Muscle of leg (tissue), 16 donors: ENCODE measurements at places on chromosomes 16 and 17. TPM values are rescaled to one million over a fixed set of nuclear protein-coding genes. Genes with fewer than 3 reads are reported as not detected.
A peak's percentile ranks its signal among the peaks of the same experiment; 100 is the strongest.

DNA sequence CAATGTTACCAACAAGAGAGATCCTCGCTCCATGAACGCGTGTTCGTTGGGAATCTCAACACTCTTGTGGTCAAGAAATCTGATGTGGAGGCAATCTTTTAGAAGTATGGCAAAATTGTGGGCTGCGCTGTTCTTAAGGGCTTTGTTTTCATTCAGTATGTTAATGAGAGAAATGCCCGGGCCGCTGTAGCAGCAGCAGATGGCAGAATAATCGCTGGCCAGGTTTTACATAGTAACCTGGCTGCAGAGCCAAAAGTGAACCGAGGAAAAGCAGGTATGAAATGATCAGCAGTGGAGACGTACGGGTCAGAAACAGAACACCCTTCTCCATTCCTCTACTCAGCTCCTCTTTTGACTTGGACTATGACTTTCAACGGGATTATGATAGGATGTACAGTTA lies 13.3 kb downstream of the SOCS1 start:
- DNase-seq: no peak

- no peak for DNase-seq
Observed at GRCh38 chr17:61594294-61594825, 3.3 kb upstream of the NACA2 start.

DNA sequence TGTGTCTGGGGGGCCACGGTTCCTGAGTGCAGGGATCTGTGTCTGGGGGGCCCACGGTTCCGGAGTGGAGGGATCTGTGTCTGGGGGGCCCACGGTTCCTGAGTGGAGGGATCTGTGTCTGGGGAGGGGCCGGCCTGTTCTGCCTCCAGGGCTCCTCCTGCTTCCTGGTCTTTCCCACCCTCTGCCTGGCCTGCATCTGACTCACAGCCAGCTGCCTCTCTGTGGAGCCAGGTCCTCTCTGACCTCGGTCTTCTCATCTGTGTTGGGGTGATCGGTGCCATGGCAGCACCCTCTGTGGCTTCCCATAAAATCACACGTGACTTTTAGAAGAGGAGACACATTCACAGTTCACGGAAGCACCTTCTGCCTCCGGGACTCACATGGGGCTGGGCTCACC lies 50.3 kb downstream of the ZFPM1 start:
- DNase-seq: no peak

GRCh38 chr17:79065105-79065670 lies 9.4 kb upstream of the ENGASE start:
- no peak for DNase-seq

- DNase-seq: no peak
Observed at GRCh38 chr16:89911375-89911774, 7.3 kb upstream of the MC1R start.

- peak; percentile 17 for DNase-seq
Observed at GRCh38 chr16:81324808-81325207, 10.0 kb downstream of the GAN start.

DNA sequence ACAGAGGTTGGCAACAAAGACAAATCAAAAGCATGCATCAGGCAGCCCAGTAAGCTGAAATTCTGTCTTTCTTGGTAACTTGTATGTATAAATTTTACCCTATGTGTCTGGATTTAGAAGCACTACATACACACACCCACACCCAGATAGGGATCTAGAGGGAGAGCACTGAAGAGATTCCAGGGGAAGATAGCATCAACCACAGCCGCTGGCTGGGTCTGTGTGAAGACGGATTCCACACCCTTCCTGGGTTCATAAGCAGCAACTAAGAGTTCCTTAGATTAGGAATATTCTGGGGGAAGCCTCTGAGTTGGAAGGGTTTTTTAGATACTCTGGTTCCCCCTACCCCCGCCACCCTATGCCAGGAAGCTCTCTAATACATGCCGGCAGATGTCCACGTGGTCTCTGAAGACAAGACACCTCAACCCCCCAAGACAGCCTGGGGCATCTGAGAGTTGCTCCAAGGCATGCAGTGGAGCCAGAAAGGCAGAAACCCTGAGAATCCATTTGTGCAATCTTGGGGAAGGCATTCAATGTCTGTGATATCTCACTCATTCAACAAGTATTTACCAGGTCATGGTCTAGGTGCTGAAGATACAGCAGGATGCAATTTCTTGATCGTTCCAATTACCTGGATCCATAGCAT lies 86.4 kb downstream of the NOG start:
- DNase-seq: no peak

- no peak for DNase-seq
Observed at GRCh38 chr16:70751593-70751992, 49.4 kb downstream of the VAC14 start.

DNA sequence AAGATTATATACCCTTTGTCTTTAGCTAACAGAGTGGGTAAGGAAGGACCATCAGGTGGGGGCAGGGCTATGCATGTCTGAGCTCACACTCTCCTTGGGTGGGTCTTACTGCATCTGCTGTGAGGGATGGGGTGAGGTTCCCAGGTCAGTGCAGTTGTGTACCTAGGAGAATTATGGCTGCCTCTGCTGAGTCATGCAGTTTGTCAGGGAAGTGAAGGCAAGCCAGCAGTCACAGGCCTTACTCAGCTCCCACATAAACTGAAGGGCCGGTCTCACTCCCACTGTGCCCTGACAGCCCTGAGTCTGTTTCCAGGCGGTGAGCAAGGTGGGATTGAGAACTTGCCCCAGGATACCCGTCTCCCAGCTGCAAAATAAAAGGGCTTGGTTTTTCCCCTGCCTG lies 328.6 kb downstream of the MAP2K6 start:
- DNase-seq: no peak

- peak; percentile 85 for DNase-seq
Observed at GRCh38 chr16:50282010-50282538, 15.7 kb downstream of the ADCY7 start.

- DNase-seq: peak; percentile 77
Observed at GRCh38 chr17:13297183-13297582, 279.4 kb upstream of the ELAC2 start.

GRCh38 chr17:43907998-43908721 lies 824 bp upstream of the MPP2 start:
- peak; percentile 94 for DNase-seq

DNA sequence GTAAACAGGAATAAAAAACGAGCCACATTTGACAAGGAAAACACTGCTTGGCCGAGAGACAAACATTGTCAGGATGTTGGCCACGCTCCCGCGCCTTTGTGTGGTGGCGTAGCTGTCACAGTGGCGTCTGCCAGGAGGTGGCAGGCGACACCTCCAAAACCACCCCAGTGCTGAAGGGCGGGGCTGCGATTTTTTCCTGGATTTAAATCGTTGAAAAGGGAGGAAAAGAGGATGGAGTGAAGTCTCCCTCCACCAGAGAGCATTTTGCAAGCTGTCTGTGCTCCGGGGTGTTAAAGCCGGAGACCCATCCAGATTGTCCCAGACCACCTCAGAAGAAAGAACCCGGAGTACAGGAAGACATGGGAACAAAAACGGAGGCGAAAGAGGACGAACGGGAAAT lies 12.7 kb downstream of the MRM3 start:
- peak; percentile 95 for DNase-seq

DNA sequence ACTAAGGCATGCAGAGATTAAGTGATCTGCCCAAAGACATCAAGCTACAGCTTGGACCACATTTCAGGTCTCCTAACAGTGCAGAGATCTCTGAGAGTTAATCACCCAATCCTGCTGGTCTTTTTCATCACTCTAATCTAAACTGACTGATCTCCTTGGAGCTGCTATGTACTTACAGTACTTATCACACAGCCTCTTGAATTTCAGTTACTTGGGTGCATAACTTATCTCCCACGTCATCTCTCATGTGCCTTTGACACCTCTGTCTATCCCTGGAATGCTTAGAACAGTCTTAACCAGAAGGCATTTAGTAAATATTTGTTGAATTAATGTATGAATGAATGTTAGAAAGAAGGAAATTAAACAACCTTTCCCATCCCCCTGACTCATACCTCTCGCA lies 139.0 kb downstream of the SNX11 start:
- no peak for DNase-seq

DNA sequence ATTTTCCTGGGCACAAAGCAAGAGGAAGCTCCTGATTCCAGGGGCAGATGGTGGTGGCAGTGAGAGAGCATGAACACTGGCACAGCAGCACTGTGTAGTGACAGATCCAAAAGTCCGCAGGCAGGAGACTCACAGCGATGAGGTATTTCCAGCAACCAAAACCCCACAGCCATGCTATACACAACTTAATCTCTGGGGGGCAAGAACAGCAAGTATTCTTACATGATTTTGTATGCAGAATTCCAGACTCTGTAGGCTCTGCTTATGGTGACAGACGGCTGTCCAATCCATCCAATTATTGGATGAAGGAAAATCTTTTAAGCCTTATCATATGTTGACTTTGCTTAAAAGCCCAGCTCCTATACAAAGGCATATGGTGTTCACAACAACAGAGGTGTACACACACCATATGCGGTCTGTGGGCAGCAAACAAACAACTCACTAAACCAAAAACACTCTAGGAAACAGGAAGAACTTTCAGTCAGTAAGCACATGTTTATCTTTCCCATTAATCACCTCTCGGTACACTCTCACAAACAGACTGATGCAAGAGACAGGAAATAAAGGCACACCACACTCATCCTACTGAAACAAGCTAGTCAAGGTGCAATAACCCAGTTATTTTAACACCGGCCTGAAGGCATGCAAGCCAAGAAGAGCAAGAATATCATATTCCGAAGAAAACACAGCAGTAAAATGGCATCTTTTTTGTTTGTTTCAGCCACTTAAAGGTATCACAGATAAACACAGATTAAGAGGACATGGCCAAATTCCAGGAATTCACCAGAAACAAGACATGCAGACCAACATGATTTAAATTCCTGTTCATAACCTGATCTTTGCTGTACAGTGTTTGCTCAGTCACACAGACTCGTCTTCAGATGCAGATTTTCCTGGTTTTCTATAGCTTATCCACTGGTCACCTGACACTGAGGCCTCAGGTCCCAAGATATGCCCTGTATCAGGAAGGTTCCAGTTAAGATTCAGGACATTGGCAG lies 47.8 kb downstream of the ERN1 start:
- DNase-seq: no peak

DNA sequence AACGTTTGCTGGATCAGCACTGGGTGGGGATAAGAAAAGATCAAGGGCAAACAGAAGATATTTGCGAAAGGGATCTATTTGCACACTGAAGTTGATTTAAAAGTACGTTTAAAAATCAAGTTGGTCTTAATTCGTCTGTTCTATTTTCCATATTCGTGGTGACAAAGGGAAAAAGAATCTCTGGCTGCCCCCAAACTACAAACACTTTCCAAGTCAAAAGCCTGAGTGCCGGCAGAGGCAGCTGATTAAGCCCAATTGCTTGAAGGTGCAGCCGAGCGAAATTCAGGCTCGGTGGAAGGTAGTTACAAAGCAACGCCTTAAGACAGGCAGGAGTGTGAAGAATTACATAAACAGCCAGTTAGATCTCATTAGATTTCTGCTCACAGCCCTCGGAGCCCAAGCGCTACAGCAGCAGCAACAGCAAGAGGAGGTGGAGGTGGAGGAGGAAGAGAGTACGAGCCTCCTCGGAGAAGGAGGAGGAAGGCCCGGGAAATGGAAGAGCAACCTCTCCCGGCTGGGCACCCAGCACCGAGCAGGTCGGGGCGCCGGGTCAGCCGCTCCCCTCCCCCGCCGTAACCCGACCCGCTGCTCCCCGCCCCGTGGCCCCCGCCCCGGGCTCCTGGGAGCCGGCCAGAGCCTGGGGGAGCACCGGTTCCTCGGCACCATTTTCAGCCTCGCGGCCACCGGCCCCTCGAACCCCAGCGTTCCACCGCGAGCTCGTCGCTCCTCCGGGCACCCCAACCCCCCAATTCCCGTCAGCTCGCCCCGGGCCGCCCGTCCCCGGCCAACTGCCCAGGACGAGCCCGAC lies 890 bp downstream of the TOB1 start:
- DNase-seq: peak; percentile 72

DNA sequence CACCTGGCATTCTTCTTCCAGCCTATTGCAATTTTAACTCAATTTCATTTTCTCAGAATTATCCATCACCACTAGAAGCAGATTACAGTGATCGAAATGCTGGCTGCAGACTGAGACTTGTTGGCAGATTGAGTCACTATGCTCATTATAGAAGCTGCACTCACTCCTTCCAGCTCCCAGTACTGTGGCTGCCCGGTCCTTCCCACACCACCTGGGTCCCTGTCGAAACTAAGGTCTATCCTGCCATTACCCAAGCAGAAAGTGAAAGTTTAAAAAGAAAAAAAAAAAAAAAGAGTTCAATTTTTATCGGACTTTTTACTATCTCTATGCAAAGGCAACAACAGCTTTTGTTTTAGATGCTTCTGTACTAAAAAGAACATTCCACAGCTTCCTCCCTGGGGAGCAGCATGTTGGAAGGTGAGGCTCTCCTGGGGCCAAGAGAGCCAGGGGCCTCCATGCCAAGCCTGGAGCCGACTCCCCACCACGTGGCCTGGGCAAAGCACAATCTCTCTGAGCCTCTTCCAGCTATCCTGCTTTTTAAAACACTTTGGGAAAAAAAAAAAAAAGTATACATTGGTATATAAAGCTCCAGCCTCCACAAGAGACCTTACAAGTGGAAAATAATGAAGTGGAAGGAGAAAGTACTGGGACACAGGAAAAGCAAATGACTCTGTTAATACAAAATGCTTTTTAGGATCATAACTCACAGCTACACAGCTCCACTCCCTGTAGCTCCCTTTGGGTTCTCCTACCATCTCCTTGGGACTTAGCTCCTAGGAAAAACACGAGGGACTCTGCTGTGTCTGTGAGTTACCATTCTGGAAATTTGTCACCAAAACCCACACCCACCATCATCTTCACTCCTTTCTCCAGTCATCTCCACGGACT lies 77.8 kb downstream of the USP31 start:
- DNase-seq: peak; percentile 53

GRCh38 chr17:27158382-27158781 lies 135.5 kb upstream of the WSB1 start:
- DNase-seq: no peak

GRCh38 chr17:59381716-59382570 lies 50.5 kb downstream of the YPEL2 start:
- DNase-seq: peak; percentile 84

KREMEN2 gene
- total RNA-seq: 5.6 TPM

PMFBP1 gene
- 0.40 TPM for total RNA-seq

ECI1 gene
- total RNA-seq: 56.9 TPM

FBXW10B gene
- 1.3 TPM for total RNA-seq

MYH4 gene
- total RNA-seq: 0.09 TPM

GCGR gene
- not detected for total RNA-seq

CARHSP1 gene
- 144 TPM for total RNA-seq

SULT1A3 gene
- 6.3 TPM for total RNA-seq

CSHL1 gene
- 0.27 TPM for total RNA-seq
